ENCODE measurements at places on chromosomes 4 and X.

- no peak for DNase-seq
Measured at GRCh38 chrX:34300871-34301270, 168.8 kb upstream of the FAM47A start.

DNA sequence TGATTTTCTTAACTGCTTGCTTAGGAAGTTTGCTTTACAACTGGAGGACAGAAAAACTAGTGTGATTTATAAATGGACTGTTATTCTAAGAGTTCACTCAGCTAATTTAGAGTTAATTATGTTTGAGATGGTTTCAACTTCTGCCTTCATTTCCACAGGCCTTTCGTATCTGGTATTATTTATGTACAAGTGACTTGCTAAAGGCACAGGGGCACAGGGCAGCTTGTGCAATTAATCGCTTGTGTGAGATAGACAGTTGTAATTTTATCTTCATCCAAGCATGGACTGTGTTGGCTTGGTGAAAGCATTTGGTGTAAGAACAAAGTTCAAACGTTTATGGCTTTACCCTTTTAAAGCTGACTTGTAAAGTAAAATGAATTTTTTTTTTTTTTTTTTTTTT, 38.3 kb downstream of the GPAT3 start:
- DNase-seq = no peak

GRCh38 chr4:114093221-114093715, 113.8 kb upstream of the ARSJ start:
- DNase-seq = no peak

- DNase-seq = no peak
Measured at GRCh38 chr4:176499518-176499917, 179.8 kb downstream of the SPCS3 start.

DNA sequence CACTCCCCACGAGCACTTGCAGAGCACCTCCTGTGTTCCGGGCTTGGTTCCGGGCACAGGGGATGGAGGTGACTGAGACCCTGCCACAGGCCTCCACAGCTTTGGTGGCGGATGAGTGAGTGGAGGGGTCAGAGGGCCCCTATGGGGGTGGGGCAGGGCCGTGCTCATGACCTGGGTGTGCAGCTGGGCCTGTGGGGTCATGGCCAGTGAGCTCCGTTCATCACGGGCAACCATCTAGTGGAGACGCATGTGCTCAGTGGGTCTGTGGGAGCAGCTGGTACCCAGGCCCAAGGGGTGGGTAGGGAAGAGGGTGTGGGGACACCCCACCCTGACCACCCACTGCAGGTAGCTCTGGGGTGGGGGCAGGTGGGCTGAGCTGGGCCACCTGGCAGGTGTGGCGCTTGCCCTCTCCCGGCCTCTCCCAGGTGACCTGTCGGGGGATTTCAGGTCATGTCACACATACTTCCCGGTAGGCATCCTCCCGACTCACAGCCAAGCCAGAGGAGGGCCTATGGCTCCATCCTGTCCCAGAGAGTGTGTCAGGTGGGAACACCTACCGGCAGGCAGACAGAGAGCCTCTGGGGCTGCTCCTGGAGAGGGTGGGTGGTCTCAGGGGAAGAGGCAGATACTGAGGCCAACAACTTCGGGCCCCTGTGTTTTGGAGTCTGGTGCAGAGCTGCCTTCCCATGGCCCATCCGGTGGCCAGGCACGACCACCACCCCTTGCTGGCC, 3.6 kb downstream of the PSAPL1 start:
- DNase-seq = no peak

- DNase-seq = no peak
Measured at GRCh38 chrX:118901991-118902390, 72.4 kb upstream of the LONRF3 start.

DNA sequence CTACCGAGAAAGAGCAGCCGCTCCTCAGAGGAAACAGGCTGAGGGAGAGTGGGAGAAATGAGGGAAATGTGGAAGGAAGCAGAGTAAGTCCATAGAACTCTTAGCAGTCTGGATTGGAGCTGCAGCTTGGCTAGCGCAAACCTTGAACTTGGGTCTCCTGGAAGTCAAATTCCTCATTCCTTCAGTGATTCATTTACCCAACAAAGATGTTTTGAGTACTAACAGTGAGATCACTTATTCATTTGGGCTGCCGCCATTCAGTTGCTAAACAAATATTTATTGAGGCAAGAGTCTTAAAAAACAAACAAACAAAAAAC, 51.5 kb downstream of the SEL1L3 start:
- no peak for DNase-seq

DNA sequence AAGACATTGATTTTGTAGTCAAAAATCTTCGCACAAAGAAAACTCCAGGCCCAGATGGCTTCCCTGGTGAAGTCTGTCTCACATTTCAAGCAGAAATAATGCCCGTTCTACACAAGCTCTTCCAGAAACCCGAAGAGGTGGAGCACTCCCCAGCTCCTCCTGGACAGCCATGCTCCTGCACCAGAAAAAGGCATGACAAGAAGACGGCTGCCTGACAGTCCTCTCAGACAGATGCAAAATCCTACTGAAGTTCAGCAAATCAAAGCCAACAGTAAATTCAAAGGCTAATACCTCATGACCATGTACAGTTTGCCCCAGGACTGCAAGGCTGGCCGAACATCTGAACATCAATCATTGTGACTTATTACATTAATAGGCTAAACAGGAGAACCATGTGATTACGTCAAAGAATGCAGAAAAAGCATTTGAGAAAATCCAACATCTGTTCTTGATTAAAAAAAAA, 30.8 kb upstream of the MXD4 start:
- no peak for DNase-seq

- DNase-seq = no peak
Measured at GRCh38 chr4:89665662-89666061, 171.3 kb downstream of the SNCA start.

- DNase-seq = no peak
Measured at GRCh38 chr4:57064120-57064519, 46.1 kb downstream of the IGFBP7 start.

- no peak for DNase-seq
Measured at GRCh38 chr4:159237975-159238374, 135.1 kb downstream of the RAPGEF2 start.

Measured in stimulated activated CD4-positive, alpha-beta T cell treated with anti-CD3 and anti-CD28 coated beads, Interleukin-4, amount 100 ng/mL, for 1 hour (primary cell).